ENCODE measurements at places on chromosomes 16 and 17.

DNA sequence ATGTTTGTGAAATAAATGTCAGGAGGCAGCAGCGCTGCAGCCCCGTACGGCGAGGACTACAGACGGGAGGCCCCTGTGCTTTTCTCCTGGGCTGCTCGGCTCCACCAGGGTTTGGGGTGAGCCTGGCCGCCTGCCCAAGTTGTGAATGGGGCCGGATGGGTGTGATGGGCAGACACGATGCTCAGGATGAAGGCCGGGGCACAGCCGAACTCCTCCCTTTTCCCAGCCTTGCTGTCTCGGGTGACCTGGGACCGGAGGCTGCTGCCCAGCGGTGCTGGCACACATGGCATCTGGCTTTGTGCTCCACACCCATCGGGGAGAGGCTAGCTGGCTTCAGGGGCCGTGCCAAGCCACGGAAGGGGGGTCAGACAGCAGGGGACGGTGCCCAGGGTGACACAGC is 34.2 kb upstream of the ZFPM1 start:
- DNase-seq, result no peak

DNA sequence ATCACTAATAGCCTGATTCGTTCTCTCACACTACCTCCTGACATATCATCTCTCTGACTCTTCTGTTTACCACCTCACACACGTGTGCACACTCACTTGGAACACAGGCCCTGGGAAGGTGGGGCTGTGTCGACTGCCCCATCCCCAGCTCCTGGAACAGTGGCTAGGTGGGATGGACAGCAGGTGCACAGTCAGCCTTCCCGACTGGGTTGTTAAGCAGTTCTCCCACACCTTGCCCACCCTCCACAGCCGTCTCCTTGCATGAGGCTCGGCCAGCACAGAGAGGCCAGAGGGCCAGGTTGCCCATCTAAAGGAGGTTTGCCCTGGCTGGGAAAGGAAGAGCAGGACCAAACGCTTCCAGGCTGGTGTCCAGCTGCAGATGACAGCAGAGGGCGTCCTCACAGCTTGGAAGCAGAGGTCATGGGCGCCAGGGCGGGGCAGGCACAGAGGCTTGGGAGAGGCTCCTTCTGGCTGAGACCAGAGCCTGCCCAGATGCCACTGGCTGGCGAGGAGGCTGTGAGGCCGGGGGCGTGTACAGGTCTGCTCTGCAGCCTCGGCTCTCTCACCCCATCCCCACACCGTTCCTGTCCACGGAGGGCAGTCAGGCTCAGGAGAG is 92.8 kb downstream of the AMFR start:
- DNase-seq, result no peak

DNA sequence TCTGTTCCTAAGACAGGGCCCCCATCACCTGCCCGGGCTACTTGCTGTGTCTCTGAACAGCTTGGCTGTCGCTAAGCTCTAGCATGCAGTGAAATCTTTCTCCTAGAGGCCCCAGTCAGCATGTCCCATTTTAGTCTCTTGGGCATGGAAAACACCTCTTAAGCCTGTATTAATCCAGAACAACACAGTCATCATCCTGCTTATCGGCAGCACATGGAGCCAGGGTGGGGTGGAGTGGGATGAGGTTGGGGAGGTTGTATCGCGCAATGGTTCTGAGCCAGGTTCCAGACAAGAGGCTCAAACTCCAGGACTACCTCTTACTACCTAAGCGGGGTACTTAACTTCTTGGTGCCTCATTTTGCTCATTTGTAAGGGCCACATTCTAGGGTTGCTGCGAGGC is 7.8 kb downstream of the ST6GALNAC2 start:
- no peak for DNase-seq

DNA sequence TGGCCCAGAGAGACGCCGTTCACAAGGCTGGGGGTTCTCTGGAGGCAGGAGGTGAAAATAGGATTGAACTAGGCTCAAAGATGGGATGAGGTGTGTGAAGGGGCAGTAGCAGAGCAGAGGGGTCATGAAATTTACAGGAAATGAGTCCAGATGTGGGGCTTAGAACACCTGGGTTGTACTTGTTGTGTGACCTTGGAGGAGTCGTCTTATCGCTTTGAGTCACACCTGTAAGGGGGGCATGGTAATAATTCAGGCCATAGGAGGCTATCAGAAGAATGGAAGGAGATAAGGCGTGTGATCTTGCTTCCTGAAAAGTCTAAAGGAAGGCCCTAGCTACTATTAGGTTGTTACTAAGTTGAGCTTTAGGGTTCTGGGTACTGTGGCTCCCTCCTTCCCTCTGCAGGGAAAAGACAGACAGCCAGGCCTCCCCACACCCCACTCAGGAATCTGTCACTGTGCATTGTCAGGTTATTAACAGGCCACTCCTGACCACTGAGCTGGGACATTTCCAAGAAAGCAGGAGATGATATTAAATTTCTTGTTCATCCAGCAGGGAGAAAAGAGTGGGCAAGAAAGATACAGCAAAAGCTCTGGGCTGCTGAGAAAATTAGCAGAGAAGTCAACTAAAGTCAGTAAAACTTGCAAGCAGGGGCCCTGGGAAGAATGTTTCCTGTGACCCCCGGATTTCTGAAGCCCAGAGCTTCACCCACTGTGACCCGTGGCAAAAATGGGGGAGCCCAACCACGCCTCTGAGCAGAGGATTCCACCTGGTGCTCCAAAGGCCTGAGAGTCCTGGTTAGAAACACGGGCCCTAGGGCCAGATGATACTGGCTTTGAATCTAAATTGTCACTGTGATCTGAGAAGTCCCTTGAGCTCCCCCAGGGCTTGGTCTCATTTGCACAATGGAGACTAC is 6.0 kb upstream of the CDC42EP4 start:
- DNase-seq, result no peak

Data from stimulated activated CD4-positive, alpha-beta T cell treated with anti-CD3 and anti-CD28 coated beads, Interleukin-1b, Interleukin-23, amount 100 ng/mL, for 24 hours (primary cell).